ENCODE measurements at places on chromosomes 7 and 10.

GRCh38 chr7:29282819-29283414 is 88.3 kb downstream of the CHN2 start:
- DNase-seq = no peak

GRCh38 chr7:123747620-123748141 is 1.1 kb downstream of the WASL start:
- DNase-seq = no peak

DNA sequence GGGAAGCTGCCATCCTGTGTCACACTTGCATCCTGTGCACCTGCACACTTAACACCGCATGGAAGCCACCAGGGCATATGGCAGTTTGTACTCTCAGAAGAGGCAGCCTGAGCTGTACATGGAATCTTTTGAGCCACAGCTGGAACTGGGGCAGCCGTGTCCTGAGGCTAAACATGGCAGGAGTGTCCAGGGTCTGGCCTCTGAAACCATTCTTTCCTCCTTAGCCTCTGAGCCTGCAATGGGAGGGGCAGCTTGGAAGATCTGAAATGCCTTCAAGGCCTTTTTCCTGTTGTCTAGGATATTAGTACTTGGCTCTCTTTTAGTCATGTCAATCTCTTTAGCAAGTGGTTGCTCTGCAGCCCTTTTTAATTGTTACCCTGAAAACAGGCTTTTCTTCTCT is 16.4 kb downstream of the PLCE1 start:
- DNase-seq = no peak

DNA sequence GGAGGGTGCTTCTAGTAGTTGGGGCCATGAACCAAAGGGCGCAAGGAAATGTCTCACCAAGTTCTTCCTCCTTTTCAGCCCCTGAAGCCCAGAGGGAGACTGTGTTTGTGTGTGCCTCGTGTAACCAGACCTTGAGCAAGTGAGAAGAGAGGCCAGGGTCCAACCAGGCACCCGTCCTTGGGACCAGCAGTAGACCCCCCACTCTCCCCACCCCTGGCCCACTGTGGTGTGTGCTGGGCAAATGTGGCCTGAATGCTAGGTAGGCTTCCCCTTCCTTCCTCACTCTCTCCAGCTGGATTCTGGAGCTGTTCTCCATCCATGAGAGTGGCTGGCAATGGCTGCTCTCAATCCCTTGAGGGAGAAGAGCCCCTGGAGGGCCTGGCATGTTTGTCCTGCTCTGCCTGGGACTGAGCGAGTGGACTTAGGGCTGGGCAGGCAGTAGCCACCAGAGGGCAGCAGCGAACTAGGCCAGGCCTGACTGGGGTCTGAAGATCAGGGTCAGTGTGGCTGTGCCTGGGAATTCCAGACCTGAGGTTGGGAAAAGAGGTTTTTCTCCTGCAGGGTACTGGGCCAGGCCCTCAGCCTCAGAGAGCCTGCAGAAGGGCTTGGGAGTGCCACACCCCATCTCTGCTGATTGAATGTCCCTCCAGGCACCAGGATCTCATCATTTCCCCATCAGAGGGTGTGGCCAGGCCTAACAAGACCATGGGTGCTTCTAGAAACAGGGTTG is 12.5 kb downstream of the SFRP5 start:
- peak; percentile 19 for DNase-seq

- no peak for DNase-seq
These were observed 100.6 kb downstream of the LRRC4 start for GRCh38 chr7:127930341-127931328.

DNA sequence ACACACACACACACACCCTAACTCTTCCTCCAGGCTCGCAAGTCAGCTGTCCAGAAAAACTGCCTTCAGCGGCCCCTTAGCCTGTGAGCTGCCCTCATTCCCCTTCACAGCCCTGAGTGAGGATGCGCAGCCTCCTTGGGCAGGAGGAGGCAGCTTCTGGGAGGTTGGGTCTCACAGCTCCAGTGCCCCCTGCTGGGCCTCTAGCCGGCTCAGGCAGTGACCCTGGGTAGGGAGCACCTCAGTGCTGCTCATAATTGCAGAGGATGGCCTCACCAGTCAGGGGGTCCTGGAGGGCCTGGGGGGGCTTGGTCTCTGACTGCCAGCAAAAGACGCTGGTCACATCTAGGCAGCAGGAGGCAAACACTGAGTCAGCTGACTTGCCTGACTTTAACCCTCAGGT is 43.7 kb downstream of the ZNF273 start:
- DNase-seq = no peak

GRCh38 chr10:30494558-30494957 is 60.6 kb downstream of the MAP3K8 start:
- DNase-seq = no peak

GRCh38 chr7:41046776-41047175 is 656.1 kb downstream of the INHBA start:
- no peak for DNase-seq

GRCh38 chr10:88525371-88526069 is 57.6 kb downstream of the RNLS start:
- no peak for DNase-seq

GRCh38 chr7:105198223-105198622 is 184.2 kb downstream of the KMT2E start:
- DNase-seq = no peak
